Hepatocyte (in vitro differentiated cells): ENCODE measurements at places on chromosomes 4 and X. TPM values are rescaled to one million over a fixed set of nuclear protein-coding genes. Genes with fewer than 3 reads are reported as not detected.

GUCY1B1 gene
- total RNA-seq = 15.0 and 16.7 TPM in 2 replicates

- H3K27me3 ChIP-seq = peaks cover 24% of the 10 kb centered on the region
- H3K27ac ChIP-seq = peak overlapping the region; percentile 73
- no peaks in the 10 kb centered on the region for H3K36me3 ChIP-seq
- H3K4me3 ChIP-seq = no peak overlapping the region
Observed at GRCh38 chr4:122830426-122831095, 3.9 kb downstream of the FGF2 start.

GRCh38 chr4:154086247-154086646 lies 297.4 kb upstream of the SFRP2 start:
- H3K27ac ChIP-seq = no peak overlapping the region
- H3K4me1 ChIP-seq = no peaks in the 10 kb centered on the region

HSPA4L gene
- 2.7 and 3.5 TPM in 2 replicates for total RNA-seq
